Right kidney (tissue), 9 donors: ENCODE measurements at places on chromosomes 5 and 9.

DNA sequence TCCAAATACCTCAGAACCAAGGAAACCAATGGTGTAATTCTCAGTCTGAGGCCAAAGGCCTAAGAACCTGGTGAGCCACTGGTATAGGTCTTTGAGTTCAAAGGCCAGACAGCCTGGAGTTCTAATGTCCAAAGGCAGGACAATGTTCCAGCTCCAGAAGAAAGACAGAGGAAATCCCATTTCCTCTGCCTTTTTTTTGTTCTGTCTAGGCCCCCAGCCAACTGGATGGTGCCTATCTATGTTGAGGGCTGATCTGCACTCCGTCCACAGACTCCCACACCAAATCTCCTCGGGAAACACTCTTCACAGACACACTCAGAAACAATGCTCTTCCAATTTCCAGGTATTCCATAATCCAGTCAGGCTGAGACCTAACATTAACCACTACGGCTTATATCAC is 30.1 kb downstream of the FNIP1 start:
- DNase-seq: no peak

- DNase-seq: no peak
Observed at GRCh38 chr5:163261647-163262269, 175.6 kb upstream of the CCNG1 start.

GRCh38 chr5:61827445-61827975 is 478.5 kb upstream of the KIF2A start:
- DNase-seq: no peak

GRCh38 chr9:75452512-75452911 is 364.2 kb downstream of the OSTF1 start:
- no peak for DNase-seq

- DNase-seq: no peak
Observed at GRCh38 chr9:82356871-82357270, 368.3 kb downstream of the SPATA31D1 start.

DNA sequence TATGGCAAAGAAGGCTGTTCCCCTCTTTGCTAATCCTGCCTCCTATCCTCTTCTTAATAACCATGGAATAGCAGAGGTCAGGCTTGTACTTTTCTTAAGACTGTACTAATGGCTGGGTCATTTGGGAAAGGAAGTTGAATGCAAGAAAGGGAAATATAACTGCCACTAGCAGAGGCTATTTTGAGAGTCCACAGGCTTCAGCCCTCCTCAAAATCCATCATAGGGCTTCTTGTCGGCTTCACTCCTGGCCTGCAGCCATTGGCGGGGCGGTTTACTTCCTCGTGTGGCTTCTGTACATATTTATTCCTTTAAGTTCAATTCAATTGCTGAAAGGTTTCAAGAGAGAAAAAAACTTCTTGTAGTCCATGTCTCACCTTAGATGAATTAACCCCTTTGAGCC is 2.8 kb upstream of the PARP8 start:
- DNase-seq: no peak

DNA sequence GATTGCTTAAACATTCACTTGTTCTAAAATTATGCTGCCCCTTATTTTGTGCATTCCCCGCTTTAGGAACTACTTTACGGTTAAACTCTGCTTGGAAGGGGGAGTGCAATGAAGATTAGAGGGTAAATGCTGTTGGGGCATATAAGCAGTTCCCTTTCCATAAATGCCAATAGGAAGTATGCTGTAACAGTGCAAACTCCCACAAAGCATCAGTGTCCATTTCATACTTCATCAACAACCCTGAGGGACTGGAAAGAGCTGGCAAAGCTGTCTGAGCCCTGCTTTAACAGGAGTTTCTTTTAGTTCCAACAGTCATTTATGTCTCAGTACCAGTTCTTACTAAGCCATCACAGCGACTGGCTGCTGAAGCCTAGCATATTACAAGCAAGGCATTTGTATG is 1.8 kb downstream of the ACTL7A start:
- no peak for DNase-seq
